NCI-H524 (cell line): ENCODE measurements at places on chromosomes 13 and 19.

DNA sequence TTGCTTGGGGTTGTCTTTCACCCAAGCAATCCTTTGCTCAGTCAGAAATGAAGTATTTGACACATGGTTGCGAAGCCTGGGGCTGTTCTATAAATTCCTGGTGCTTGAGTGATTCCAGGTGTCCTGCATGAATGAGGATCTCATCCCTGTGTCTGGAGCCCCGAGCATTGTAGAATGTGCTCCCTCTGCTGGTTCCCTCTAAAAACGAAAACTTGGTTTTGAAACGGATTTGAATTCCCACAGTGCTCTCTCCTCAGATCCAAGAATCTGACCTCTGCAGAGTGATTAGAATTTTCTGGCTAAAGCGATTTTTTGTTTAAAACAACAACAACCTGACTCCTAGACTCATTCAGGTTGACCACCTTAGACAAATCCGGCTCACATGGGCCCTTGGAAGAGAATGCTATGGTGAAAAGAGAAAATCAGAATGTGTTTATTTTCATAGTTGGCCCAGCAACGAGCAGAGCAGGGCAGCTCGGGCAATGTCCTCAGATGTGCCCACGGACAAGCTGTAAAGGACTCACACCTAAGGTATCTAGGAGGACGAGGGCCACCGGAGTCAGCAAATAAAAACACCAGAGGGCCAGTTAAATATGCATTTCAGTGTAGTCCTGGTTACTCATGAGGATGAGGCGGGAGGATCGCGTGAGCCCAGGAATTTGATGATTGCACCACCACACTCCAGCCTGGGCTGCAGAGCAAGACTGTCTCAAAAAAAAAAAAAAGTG lies 8.7 kb upstream of the ATP12A start:
- DNase-seq, result peak; percentile 81

DNA sequence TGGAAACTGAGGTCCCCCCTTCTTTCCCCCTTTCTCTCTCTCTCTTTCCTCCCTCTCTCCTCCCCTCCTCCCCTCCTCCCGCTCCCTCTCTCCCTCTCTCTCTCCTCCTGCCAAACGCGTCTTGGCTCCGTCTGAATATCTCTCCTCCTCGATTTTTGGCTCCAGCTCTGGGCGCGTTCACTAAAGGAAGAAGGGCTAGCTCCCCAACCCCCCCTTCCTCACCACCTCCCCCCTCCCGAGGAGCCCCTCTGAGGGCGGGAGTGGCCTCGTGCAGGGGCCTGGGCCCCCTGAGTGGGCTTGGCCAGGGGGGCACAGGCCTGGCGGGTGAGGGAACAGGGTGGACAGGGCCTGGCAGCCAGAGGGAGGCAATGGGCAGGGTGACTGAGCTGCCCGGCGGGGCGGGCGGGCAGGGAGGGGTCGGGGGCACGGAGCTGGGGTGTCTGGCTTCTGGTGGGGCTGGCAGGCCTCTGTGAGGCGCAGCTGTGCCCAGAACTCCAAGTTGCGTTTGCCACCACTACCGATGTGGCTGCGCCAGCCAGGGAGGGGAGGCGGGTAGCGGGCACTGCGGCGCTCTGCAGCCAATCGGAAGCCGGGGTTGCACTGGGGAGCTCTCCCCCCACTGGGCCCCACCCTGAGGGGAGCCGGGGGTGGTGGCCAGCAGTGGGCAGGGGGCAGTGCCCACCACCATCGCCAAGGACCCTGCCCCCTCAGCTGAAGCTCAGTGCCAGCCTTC lies 7.1 kb downstream of the NFIX start:
- no peak for DNase-seq

DNA sequence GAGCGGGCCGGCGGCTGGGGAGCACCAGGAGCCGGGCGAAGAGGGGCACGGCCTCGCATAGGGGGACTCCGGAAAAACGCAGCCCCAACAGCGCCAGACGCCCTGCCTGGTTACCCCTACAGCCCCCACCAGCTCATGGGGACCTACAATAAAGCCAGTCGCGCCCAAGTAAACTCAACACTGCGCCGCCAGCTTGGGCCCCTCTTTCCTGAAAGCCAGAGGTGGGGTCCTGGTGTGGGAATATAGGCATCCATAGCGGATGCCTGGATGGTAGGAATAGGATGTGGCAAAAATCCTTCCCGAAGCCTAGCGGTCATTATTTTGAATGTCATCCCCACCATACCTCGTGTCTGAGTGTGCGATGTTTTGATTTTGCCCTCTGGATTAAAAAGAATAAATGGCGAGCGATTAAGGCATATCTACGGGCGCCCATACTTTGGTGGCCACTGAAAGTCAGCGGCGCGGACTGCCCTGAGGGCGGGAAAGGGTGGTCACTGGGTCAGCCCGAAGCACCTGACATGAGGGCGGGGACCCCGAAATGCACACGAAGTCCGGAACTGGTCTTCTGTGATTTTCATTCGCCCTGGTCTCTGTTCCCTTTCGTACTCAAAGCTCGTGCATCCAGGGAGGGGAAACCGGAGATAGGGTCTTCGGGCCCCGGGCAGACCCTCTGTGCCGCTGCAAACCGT lies at the start of the genes NHLRC3 and PROSER1:
NHLRC3 (plus strand) TSS at position 577 of the 689 bp plus-strand sequence. CDS start 184 bp downstream, outside the sequence.
PROSER1 (minus strand) TSS at position 210 of the 689 bp plus-strand sequence. CDS start 847 bp downstream, outside the sequence.
- DNase-seq, result peak; percentile 79

GRCh38 chr13:98577836-98578285 lies 954 bp upstream of the STK24 start:
- DNase-seq, result no peak

DNA sequence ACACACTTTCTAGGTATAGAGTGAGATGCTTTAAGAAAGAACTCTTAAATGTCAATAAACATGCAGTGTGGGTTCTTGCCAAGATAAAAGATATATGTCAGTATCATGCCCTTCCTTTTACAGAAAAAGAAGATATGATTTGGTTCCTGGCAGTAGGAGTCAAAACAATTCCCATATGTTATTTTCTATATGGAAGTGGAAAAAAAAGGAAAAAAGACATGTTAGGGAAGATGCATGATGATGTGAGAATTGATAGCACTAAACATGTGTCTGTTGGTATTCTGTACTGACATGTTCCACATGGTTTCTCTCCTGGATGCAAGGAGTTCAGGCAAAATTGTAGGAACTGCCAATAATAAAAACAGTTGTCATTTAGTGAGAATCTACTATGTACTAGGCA lies 318.8 kb upstream of the DACH1 start:
- DNase-seq, result no peak

DNA sequence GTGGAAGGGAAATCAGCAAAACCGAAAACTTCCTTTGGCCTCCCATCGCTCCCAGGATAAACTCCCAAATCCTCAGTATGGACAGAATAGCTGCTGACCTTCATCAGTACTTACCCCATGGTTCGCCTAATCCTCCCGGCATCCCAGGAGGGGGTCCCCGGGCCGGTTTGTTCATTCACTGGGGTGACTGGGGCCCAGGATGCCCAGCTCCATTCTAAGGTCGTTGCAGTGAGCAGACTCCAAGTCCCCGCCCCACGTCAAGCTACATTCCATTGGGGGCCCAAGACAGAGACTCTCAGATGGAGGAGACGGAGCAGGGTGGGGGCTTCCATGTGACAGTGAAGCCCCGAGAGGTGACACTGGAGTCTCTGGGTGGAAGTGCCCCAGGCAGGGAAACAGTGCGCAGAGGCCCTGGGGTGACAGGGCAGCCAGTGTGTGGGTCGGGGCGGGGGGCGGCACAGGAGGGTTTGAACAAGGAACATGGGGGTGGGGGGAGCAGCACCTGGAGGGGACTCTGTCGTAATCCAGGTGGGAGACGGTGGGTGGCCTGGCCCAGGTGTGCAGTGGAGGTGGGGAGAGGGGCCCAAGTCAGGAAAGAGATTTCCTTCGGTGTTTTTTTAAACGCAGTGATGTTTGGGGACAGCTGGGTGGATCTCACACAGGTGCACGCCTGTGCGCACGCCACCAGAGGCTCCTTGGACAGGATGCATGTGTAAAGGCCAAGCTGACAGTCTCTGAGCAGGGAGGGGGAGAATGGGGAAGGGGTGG lies 5.1 kb downstream of the SSBP4 start:
- DNase-seq, result no peak

DNA sequence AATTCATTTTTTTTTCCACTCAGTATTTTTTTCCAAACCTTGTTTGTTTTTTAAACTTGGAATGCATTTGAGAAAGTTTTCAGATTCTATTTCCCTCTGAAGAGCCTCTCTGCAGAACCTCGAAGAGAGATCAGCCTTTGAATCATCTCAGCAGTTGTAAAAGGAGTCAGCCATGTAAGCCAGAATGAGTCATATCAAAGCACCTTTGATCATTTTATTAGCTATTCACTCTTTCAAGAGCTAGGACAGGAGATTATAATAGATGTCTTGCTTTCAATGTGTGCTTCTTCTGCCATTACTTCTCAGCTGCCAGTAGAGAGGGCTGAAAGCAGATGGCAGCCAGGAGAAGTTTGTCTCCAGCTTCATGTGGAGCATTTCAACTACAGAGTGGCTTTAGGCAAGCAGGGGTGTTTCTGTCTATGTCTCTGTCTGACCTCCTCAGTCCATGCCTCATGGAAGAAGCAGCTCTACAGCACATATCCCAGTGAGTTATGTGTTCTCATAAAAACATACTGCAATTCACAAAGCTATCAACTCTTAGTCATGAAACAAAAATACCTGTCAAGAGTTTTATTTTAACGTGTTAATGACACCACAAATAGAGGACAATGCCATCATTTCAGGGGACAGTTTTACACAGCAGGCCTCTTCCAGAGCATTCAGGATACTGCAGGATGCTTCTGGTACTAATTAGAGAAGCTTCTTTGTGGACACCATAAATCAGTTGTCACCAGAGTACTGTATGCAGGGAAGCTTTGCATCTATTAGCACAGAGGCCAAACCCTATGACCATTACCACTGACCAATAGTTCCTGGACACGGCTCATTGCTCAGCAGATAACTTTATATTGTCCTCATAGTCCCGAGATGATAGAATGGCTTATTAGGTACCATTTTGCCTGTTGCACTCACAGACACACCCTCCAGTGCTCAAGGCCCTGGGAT lies 94.3 kb downstream of the NHLRC3 start:
- peak; percentile 46 for DNase-seq

DNA sequence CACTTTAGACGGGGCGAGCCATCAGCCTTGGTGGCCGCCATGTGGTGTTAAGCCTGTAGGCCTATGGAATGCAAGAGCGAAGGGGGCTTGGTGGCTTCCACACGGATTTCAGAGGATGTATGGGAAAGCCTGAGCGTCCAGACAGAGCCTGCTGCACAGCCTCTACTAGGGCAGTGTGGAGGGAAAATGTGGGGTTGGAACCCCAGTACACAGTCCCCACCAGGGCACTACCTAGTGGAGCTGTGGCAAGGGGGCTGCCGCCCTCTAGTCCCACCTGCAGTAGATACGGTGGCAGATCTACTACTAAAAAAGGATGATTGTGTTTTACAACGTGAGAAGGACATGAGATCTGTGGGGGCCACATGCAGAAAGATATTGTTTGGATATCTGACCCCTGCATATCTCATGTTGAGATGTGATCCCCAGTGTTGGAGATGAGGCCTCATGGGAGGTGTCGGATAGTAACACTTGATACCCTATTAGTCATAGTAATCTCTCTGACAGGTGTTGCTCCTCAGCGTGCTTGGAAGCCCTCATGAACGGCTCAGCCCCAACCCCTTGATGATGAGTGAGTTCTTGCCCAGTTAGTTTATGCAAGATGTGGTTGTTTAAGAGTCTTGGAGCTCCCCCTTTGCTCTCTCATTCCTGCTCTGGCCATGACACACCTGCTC lies 45.6 kb downstream of the LHFPL6 start:
- peak; percentile 74 for DNase-seq

GRCh38 chr19:48341515-48342413 lies 16.4 kb downstream of the EMP3 start:
- no peak for DNase-seq

GRCh38 chr19:1540365-1540925 lies 16.6 kb downstream of the PLK5 start:
- DNase-seq, result no peak

DNA sequence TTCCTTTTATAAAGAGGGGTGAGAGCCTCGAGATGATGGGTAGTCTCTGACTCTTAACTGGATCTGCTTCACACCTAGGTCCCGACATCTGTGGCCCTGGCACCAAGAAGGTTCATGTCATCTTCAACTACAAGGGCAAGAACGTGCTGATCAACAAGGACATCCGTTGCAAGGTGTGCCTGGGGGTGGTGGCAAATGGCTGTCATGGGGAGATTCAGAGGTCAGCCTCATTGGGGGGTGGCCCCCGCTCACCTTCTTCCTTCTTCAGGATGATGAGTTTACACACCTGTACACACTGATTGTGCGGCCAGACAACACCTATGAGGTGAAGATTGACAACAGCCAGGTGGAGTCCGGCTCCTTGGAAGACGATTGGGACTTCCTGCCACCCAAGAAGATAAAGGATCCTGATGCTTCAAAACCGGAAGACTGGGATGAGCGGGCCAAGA lies 1.6 kb downstream of the CALR start:
- DNase-seq, result no peak

GRCh38 chr19:38692458-38693379 lies 45.3 kb downstream of the ACTN4 start:
- DNase-seq, result no peak

- peak; percentile 85 for DNase-seq
Measured at GRCh38 chr13:21240586-21240985, 64.1 kb downstream of the MRPL57 start.

- DNase-seq, result no peak
Measured at GRCh38 chr19:35164418-35164817, 9.9 kb downstream of the FXYD5 start.

DNA sequence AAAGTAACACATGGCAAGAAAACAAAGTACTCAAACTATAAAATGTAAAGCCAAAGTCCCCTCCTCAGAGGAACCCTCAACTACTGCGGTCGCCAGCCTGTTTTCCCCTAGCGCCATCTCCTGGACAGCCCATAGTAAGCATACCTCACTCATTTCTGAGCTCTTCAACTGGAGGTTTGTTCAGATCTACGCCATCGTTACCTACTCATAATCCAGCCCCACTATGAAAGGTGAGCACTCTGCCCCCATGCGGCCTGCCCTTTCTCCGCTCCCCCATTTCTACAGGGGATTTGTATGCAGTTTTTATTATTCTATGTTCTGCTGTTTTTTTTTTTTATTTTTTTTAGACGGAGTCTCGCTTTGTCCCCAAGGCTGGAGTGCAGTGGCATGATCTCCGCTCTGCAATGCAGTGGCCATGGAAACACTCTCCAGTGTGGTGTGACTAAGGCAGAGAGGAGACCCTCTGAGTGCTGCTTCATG lies 26.2 kb downstream of the OPA3 start:
- DNase-seq, result peak; percentile 70

DNA sequence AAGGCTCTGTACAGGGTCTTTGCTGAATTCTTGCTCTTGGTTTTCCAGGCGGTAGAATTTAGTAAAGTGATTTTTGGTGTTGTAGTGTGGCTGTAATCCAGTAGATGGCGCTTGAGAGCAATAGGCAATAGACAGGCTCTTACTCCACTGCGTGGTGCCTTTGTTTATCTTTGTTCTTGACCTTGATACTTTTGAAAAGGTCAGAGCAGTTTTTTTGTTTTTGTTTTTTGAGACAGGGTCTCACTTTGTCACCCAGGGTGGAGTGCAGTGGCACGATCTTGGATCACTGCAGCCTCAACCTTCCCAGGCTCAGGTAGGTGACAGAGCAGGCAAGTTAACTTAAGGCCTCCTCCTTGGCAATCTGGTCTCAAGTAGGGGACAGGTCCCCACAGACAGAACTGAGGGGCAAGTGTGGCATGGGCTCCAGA lies 12.2 kb upstream of the LILRA5 start:
- DNase-seq, result peak; percentile 40
